AG10803 (cell line): ENCODE measurements at places on chromosomes 5 and 9.

DNA sequence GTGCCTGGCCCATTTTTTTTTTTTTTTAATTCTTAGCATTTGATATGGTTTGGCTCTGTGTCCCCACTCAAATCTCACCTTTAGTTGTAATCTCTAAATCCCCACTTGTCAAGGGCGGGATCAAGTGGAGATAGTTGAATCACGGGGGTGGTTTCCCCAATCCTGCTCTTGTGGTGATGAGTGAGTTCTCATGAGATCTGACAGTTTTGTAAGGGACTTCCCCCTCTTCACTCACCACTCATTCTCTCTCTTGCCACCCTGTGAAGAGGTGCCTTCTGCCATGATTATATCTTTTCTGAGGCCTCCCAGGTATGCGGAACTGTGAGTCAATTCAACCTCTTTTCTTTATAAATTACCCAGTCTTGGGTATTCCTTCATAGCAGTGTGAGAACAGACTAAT, 27.2 kb downstream of the NDUFAF2 start:
- DNase-seq = no peak

DNA sequence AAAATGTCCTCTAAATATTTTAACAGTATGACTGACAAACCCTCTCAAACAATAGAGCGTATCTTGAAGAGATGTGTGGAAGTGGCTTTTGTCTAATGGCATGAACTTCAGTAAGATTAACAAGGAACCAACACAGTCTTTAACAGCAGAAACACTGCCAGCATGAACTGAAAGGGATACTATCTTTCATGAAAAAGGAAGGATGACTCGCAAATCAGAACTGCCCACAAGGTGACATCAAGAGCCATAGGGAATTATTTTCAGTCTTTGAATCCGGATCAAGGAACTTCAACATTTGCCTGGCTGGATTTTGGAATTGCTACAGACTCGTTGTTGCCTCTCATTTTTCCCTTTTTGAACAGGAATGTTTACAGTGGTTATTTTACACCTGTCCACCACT, 5.1 kb upstream of the HEXB start:
- DNase-seq = no peak

- no peak for DNase-seq
These were observed 24.9 kb downstream of the C9orf50 start for GRCh38 chr9:129595903-129596540.

GRCh38 chr5:150628936-150629485, 11.4 kb upstream of the SYNPO start:
- DNase-seq = no peak

GRCh38 chr5:137997726-137998213, 35.1 kb downstream of the FAM13B start:
- no peak for DNase-seq

GRCh38 chr9:82761027-82761426, 301.9 kb downstream of the RASEF start:
- DNase-seq = no peak

- peak; percentile 60 for DNase-seq
These were observed 14.3 kb upstream of the NR4A3 start for GRCh38 chr9:99807276-99807852.

DNA sequence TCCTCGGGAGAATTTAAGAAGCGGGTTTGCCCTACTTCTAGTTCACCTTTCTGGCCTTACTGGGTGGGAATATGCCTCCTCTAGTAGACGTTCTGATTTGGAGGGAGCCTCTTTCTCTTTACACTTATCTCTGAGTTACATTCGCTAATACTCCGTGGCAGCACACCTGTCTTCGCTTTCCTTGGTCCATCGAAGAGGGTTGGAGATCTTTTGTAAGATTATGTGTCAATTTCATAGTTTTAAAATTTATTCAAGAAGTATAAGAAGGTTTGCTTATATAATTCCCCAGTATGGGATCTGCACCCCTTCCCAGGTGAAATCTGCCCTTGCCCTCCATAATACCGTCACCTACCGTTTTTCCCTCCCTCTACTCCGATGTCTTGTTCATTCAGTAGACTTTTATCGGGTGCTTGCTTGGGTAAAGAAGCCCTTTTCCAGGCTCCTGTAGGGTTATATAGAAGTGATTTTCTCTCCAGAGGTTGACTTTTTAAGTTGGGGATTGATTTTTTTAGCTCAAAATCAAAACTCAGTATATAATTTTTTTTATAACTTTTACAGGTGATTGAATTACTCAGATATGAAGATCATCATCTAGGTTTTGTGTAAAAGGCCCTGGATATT, 1.1 kb downstream of the GPBP1 start:
- DNase-seq = no peak

DNA sequence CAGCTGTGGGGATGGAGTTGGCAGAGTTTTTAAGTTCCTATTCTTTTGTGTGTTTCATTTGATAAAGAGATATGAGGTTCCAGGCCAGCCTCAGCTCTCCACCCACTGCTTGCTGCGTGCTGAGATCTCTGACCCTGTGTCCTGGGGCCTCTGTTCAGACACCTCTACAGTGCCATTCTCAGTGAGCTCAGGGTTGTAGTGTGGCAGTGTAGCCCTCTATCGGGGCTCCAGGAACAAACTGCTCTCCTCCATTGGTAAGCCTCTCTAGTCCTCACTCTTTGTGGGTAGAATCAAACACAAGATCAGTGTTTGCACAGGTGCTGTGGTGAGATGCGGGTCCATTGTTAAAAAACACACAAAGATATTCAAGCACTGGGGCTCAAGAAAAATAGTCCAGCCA, 386.6 kb upstream of the RPS23 start:
- DNase-seq = no peak

- DNase-seq = no peak
These were observed 158.1 kb downstream of the FGF1 start for GRCh38 chr5:142527664-142528295.

DNA sequence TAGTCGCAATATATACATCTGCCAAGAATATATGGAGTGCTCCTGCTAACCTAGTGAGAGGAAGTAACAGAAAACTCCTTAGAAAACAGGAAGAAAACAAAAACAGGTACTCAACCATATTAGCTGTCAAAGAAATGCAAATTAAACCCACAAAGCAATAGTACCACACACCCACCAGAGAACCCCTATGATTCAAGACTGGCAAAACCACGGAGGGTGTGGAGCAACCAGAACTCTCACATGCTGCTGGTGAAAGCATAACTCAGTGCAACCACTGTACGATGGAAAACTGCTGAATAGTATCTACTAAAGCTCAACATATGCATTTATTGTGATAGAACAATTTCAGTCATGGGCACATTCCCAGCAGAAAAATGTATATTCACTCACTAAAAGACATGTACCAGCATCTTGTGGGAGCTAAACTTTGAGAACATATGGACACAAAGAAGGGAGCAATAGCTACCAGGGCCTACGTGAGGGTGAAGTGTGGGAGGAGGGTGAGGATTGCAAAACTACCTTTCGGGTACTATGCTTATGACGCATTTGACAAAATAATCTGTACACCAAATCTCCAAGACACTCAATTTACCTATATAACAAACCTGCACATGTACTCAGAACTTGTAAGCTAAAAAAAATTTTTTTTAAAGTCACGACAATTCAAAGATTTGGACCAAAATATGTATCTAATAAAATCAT, 34.0 kb downstream of the PTPN3 start:
- DNase-seq = no peak

DNA sequence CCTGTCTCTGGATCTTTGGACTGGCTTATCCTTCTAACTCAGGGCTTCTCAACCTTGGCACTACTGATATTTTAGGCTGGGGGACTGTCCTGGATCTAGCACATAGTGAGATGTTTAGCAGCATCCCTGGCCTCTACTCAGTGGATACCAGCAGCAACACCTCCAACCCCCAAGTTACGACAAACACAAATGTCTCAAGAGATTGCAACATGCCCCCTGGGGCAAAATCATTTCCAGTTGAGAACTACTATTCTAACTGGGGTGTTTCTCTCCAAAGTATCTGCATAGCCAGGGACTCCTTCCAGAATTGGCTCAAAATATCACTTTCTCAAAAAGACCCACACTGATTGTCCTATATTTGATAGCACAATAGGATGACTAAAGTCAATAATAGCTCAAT, 7.2 kb upstream of the TLR4 start:
- no peak for DNase-seq

DNA sequence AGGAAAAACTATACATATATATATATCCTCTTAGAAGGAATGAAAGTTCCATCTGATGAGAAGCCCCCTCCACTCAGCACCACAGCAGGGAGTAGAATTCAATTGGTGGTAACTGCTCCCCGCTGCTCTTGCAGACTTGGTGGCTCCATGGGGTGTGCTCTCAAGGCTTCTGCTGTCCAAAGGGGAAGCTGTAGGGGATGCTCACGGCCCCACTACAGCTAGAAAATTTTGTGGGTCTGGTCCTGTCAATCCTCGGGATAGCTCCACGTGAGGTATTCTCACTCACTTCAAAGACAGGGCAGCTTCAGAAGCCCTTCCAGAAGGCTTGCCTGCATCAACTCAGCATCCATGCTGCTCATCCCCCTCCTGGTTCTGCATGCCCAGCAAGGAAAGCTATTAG, 247.2 kb downstream of the CETN3 start:
- DNase-seq = no peak

- DNase-seq = no peak
These were observed 323.7 kb downstream of the ARRDC3 start for GRCh38 chr5:91059409-91059808.

- no peak for DNase-seq
These were observed 205.9 kb downstream of the FSTL4 start for GRCh38 chr5:133406208-133406976.
